ENCODE measurements at places on chromosomes 3 and 15. TPM values are rescaled to one million over a fixed set of nuclear protein-coding genes. Genes with fewer than 3 reads are reported as not detected.

OIP5 gene
- total RNA-seq = 1.1 TPM

DNA sequence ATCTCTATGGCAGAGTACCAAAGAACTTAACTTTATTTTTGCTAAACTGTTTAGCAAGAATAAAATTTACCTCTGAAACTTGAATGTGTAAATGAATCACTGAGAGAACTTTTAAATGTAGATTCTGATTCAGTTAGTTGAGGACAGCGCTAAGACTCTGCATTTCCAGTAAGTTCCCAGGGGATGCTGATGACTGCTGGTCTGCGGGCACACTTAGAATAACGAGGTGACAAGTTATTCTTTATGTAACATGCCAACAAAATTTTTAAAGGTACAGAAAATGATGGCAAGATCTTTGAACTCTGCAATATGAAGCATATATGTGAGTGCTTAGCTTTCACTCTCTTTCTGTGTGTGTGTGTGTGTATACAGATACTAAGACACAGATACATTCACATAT, 56.4 kb downstream of the TGFBR2 start:
- H3K4me1 ChIP-seq = peaks cover 70% of the 10 kb centered on the region
- peaks cover 7% of the 10 kb centered on the region for H3K36me3 ChIP-seq
- no peaks in the 10 kb centered on the region for H3K27me3 ChIP-seq

DNA sequence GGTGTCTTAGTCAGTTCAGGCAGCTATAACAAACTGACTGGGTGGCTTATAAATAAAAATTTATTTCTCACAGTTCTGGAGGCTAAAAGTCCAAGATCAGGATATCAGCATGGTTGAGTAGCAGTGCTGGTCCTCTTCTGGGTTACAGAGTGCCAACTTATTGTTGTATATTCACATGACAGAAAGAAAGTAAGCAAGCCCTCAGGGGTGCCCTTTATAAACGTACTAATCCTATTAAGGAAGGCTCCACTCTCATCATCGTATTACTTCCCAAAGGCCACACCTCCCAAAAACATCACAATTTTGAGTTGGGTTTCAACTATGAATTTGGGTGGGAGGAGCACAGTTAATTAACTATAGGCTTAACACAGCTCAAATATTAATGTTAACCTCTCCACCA, 653.0 kb downstream of the DIPK2A start:
- H3K36me3 ChIP-seq = no peaks in the 10 kb centered on the region
- no peaks in the 10 kb centered on the region for H3K27me3 ChIP-seq
- H3K4me1 ChIP-seq = no peaks in the 10 kb centered on the region
- no peak overlapping the region for H3K4me3 ChIP-seq

GRCh38 chr3:134625885-134626741, 24.7 kb downstream of the KY start:
- no peak overlapping the region for H3K27ac ChIP-seq
- no peak overlapping the region for H3K4me3 ChIP-seq
- no peak for DNase-seq

DNA sequence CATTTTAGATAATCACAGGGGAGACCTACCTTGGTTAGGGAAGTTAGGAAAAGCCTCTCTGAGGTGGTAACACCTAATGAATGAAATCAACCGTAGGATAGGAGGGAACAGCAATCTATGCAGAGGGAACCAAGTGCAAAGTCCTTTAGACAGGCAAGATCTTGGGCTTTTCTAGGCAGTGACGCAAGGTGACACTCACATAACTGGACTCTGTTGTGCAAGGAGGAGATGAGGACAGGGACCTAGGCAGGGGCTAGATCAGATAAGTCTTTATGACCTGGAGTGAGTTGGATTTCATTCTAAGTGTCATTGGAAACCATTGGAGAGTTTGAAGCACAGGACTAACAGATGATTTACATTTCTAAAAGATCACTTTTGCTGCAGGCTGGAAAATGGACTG, 4.6 kb upstream of the LMOD3 start:
- no peaks in the 10 kb centered on the region for H3K4me1 ChIP-seq
- no peaks in the 10 kb centered on the region for H3K36me3 ChIP-seq
- no peak for DNase-seq
- H3K27me3 ChIP-seq = no peaks in the 10 kb centered on the region
- no peak overlapping the region for H3K27ac ChIP-seq
- H3K4me3 ChIP-seq = no peak overlapping the region

GRCh38 chr3:194468086-194468485, 18.7 kb downstream of the ATP13A3 start:
- H3K4me1 ChIP-seq = peaks cover 3% of the 10 kb centered on the region
- H3K36me3 ChIP-seq = no peaks in the 10 kb centered on the region
- H3K27ac ChIP-seq = no peak overlapping the region
- H3K4me3 ChIP-seq = no peak overlapping the region
- no peak for DNase-seq

Measured in upper lobe of left lung (tissue), 6 donors.